Retina (tissue), 1 donor: ENCODE measurements at places on chromosomes 3 and 15.

DNA sequence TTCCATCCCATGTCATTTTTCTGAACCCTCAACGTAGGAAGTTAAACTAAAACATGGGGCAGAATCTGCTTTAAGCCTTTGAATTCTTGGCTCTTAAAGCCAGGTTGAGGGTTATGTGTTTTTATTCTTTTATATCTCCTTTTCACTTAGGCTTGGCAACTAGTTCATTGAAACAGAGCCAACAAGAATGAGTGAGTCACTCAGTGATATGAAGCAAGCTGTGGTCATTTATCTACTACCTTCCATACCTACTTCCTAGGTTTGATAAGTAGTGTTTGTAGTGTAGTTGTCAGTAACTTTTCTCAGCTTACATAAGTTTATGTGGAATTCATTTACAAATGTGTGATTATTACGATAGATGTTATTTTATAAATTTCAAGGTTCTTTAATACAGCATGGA is 67.4 kb downstream of the SNRPN start:
- no peak for DNase-seq

- DNase-seq, result no peak
These were observed 772.4 kb upstream of the NR2F2 start for GRCh38 chr15:95558131-95558530.

GRCh38 chr3:140384876-140385275 is 293.0 kb upstream of the TRIM42 start:
- no peak for DNase-seq

GRCh38 chr15:42367041-42367440 is 7.7 kb downstream of the CAPN3 start:
- no peak for DNase-seq

DNA sequence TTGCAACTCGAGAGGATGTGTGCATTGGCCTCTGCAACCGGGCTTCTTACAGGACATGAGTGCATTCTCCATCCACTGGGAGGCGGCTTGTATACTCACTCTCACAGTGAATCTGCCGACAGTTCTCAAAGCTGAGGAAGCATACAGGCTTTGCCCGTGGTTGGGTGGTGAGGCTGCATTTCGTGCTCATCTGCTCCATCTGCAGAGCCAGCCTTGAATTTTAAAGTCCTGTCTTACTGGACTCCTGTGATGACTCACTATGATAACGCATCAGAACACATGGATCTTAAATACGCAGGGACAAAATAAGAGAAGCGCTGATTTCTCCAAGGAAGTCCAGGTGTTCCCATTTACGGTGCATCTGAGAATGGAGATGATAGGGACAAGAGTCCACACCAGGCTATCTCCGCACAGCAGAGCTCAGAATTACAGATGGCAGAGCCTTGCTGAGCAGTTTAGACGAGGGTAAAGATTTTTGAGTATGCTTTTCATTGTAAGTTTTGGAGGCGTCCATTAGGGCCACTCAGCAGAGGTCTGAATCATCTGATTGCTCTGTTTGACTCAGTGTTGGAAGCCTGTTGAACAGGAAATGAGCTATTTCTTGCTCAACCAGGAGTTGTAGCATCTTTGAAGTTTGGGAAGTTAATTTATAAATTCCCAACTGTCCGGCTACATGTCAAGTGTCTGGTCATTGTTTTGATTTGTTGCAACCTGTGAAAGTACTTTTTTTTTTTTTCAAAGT is 87.1 kb downstream of the GABRG3 start:
- DNase-seq, result no peak

- DNase-seq, result no peak
These were observed 95.0 kb upstream of the GALNT15 start for GRCh38 chr3:16079519-16079918.

DNA sequence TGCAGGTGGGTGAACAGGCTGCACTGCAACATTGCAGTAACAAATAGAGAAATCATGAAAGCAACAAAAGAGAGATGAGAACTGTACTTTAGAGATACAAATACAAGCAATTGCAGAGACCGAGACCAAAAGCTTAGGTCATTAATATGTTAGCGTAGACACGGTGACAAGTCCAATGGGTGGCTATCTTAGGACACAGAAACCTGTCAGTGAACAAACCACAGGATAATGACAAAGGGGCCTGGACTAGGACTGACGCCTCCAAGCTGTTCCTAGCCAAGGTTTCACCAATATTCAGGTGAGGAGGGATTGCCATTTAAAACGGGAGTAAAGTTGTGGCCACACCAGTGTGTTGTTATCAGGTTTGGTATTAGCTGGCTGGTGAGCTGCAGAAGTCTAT is 41.7 kb upstream of the BLM start:
- DNase-seq, result no peak

DNA sequence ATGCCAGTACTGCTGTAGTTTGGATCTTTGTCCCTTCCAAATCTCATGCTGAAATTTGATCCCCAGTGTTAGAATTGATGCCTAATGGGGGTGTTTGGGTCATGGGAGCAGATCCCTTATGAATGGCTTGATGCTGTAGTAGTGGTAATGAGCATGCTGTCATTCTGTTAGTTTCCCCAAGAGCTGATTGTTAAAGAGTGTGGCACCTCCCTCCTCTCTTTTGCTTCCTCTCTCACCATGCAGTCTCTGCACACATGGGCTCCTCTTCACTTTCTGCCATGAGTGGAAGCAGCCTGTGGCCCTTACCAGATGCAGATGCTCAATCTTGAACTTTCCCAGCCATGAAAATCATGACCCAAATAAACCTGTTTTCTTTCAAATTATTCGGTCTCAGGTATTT is 141.3 kb upstream of the DPPA4 start:
- no peak for DNase-seq
